T-helper 22 cell (primary cell): ENCODE measurements at places on chromosomes 7 and 10.

DNA sequence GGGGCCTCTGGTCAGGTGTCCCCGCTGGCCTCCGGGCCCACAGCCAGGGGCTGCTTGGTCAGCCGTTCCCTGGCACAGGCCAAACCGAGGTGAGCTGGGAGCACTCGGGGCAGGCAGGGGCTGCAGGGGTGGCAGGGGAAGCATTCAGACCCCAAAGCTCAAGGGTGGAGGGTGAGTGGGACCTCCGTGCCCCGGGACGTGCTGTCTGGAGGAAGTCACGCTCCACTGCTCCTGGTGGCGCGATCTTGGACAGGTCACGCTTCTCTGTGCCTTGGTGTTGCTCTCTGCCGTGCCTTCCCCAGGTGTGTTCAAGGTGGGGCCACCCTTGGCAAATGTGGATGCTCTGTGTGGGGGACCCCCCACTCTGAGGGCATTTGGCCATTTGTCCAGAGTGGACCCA is 24.6 kb upstream of the ELFN1 start:
- DNase-seq: no peak

GRCh38 chr7:28126410-28127041 is 54.1 kb downstream of the JAZF1 start:
- no peak for DNase-seq

DNA sequence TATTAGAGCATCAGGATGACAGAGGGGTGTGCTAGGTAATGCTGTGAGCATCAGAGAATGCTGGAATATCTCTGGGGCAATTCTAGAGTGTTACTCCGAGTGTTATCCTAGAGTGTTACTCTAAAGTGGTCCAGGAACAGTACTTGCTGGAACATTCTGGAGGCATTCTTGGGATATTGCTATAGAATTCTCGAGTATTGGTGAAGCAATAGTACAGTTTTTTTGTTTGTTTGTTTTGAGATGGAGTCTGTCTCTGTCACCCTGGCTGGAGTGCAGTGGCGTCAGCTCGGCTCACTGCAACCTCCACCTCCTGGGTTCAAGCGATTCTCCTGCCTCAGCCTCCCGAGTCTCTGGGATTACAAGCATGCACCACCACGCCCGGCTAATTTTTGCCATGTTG is 12.6 kb downstream of the SSC4D start:
- DNase-seq: no peak

DNA sequence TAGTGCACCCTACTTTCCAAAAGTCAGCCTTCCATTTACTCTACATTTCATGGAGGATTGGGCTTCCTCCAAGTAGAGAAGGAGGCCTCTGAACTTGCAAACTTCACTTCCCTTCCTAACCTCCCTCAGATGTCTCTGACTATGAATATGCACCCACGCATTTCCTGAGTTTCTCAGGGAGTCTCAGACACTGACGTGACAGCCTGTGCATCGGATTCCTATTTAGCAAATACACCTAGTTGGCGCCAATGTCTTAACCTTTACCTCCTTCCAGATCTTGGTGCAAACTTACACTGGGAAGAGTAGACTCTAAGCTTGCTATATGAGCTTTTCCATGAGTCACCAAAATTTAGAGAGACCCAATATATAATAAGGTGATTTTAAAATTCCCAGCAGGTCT is 920.1 kb upstream of the AUTS2 start:
- no peak for DNase-seq

DNA sequence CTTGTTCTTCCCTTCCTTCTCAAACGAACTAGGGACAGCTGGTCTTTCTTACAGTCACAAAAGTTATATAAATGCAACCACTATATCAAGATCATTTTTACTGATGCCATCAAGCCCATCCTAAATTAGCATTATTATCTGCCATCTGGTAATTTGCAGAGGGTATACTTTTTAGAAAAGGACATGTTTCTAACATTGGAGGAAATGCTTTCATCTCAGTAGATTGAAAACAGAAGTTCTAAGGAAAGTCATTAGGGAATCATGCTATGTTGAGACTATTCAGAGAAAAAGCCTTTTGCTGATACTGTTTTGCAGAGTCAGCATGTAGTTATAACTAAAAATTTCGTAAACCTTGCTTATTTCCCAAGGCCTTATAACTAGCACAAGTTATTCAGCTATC is 146.7 kb downstream of the WNT2 start:
- no peak for DNase-seq

DNA sequence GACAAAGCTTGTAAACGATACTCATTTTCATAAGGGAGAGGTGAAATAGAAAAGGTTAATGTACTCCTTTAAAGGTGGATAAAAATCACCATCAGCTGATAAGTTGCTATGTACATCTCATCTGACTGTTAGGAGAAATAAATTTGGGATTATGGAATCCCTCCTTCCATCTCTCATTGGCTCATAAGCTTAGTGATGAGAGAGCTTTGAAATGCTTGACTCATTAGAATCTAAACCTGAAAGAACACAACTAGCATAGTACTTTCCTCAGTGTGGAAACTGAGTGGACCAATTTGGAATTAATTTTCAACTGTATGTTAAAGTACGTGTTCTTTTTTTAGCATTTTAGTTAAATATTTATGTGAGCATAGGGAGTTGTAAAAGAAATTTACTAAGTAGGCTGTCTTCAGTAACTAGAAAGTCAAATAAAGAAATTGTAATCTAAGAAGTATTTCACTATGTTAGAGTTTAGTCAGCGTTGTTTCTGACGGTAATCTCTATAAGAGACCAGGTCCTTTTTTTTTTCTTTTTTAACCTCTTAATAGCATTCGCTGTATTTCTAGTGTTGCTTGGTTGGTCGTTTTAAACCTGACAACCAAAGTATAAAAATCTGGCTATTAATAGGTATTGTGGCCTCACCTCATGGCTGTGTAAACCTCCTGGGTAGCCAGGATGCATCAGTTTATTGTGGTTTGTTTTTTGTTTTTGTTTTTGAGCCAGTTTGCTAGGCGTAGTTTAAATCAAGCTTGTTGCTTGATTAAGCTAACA is 34.4 kb downstream of the FHIP2A start:
- no peak for DNase-seq

GRCh38 chr7:65832281-65832680 is 40.6 kb upstream of the VKORC1L1 start:
- DNase-seq: no peak

DNA sequence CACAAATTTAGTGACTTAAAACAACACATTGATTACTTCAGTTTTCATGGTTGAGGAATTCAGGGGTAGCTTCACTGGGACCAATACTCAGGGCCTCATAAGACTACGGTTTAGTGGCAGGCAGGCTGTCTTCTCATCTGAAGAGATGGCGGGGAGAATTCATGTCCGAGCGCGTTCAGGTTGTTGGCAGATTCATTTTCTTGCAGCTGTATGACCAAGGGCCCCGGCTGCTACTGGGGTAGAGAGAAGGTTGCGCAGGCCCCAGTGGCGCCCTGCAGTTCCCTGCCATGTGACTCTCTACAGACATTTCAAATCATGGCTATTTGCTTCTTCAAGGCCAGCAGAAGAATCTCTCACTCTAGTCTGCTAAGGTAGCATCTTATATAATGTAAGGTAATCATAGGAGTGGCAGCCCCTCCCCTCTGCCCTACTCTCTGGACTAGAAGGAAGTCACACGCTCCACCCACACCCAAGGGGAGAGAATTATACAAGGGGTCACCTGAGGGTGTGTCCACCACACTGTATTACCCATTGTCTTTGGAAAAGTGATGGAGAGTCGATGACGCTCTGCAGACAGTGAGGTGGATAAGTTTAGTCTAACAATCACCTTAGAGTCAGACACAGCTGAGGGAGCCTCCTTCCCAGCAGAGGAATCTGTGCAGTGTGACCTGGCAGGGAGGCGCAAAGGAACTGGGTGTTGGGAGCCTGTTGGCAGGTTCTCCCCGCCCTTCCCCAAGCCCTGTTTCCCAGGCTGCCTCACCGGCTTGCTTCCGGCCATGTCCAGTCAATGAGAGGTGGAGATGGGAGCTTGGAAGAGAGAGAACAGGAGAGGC is 35.7 kb upstream of the PLEKHA1 start:
- no peak for DNase-seq

DNA sequence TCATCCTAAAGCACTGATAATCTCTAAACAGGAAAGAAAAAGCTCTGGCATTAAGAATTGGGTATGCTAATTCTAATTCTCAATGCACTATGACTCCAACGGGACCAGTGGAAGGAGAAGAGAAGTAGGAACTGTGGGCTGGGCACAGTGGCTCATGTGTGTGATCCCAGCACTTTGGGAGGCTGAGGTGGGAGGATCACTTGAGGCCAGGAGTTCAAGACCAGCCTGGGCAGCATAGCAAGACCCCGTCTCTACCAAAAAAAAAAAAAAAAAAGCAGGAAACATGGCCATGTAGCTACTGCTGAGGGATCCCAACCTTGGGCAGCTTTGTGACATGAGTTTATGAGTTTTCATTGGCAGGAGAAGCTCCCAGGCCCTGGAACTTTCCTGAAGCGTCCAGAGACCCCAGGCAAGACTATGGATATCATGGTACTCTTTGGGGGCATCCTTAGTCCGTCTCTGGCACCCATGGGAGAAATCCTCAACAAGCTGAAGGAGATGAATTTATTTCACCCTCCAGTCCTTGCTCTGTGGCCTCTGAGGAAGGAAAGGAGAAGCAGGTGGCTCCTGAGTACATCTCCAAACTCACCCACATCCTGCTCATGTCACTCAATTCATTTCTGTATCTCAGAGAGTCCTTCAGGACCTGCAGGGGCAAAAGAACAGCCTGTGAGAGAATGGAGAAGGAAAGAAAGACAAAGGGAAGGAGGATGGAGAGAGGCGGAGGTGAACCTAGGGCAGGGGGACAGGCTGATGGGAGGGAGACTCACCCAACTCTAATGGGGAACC is 99.5 kb downstream of the SPDYE5 start:
- DNase-seq: no peak

DNA sequence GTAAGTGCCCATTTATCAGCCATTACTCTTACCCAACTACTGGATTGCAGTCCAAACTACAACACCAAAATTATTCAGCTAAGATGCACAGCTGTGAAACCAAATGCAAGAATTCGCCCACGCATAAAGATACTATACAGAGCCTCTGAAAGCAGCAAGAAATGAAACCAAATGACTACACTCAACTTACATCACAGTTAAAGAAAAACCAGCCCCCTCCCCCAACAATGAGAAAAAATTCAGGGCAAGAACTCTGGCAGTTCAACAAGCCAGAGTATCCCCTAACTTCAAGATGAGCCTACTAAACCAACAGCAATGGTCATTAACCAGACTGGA is 209.1 kb upstream of the VWC2 start:
- no peak for DNase-seq

- DNase-seq: no peak
Observed at GRCh38 chr7:20477067-20477466, 138.4 kb upstream of the ABCB5 start.

GRCh38 chr7:123011766-123012369 is 16.4 kb upstream of the TAS2R16 start:
- DNase-seq: no peak

- no peak for DNase-seq
Observed at GRCh38 chr10:11043039-11043438, 25.4 kb downstream of the CELF2 start.

DNA sequence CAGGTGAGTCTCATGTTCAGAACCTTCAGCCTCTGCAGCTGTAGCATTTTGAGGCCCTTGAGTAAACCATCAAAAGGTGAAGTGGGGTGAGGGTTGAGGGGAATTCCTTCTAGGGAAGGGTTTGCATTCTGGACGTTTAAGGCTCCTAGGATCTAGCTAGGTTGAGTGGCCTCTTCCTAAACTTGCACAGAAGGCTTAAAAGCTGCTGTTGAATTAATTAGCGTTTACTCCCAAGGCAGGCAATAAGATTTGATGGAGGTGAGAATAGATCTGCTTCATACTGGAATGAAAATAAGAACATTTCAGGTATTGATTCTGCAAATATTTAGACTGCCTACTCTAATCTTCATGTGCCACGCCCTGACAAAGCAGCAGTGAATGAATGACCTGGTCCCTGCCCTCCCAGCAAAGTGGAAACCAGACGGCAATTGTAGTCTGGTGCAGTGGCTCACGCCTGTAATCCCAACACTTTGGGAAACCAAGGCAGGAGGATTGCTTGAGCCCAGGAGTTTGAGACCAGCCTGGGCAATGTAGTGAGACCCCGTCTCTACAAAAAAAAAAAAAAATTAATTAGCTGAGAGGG is 11.4 kb upstream of the KPNA7 start:
- DNase-seq: no peak
